ENCODE measurements at places on chromosomes 16 and 17.
A peak's percentile ranks its signal among the peaks of the same experiment; 100 is the strongest.

DNA sequence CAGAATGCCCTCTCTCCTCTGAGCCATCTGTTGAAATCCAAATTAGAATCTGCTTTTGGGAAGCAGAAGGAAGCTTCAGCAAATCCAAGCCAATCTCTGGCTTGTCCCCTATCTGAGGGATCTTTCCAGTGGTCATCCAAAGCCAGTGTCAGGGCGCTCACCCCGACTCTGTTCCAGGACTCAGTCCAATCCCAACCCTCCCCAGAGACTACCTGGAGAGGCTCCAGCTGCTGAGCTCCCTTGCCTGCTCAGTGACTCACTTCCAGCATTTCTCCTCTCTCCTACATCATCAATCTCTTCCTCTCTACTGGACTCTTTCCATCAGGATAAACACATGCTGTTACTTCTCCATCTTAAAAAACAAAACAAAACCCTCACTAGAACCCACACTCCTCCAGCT, 2.4 kb downstream of the MATCAP1 start:
- DNase-seq = peak; percentile 69

GRCh38 chr16:48384520-48385252, 527 bp downstream of the SIAH1 start:
- peak; percentile 61 for DNase-seq

GRCh38 chr16:60748366-60748765, 1287.9 kb downstream of the CDH8 start:
- DNase-seq = no peak

DNA sequence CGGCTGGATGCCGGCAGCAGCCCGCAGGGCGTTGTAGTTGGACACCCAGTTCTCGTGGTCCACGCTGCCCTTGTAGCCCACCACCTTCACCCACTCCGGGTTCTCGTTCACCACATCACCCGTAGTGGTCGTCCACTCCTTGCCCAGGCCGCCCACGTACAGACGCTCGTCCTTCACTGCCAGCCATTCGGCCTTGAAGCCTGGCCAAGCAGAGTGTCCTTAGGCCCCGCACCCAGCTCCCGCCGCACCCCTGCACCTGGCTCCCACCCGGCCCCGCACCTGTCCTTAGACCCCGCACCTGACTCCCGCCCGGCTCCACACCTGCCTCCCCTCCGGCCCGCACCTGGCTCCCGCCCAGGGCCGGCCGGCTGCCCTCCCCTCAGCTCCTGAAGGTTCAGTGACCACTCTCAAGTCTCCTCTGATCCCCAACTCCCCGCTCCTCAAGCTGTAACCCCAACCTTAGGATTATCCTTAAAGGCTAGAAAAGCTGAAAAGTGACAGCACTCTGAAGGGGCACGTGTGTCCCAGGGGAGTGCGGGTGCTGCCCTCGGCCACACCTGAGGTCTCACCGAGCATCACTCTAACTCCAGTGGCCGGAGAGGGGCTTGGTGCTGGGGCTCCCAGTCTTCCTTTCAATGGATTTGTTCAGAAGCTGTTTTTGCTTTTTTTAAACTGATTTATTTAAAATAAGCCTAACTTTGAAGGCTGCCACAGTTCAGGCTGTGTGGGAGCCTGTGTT, 14.4 kb downstream of the CANT1 start:
- DNase-seq = no peak

GRCh38 chr16:78642621-78643285, 543.3 kb downstream of the WWOX start:
- DNase-seq = no peak

DNA sequence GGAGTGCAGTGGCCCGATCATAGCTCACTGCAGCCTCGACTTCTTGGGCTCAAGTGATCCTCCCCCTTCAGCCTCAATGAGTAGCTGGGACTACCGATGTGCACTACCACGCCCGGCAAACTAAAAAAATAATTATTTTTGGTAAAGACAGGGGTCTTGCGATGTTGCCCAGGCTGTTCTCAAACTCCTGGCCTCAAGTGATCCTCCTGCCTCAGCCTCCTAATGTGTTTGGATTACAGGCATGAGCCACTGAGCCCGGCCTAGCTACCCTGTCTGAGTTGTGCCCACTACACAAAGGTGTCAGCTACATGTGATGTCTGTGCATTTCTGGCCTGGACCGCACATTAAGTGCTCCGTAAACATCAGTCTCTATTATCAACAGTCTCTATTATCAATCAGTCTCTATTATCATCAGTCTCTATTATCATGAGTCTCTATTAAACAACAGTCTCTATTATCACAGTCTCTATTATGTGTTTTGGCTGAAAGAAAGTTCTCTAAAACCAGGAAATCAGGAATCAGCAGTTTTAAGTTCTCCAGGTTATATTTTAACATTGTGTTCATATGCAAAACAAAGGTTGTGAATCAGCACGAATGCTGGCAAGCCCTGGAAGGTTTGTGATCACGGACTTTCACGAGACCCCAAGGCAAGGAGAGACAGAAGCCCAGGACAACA, 721 bp upstream of the WWOX start:
- DNase-seq = no peak

DNA sequence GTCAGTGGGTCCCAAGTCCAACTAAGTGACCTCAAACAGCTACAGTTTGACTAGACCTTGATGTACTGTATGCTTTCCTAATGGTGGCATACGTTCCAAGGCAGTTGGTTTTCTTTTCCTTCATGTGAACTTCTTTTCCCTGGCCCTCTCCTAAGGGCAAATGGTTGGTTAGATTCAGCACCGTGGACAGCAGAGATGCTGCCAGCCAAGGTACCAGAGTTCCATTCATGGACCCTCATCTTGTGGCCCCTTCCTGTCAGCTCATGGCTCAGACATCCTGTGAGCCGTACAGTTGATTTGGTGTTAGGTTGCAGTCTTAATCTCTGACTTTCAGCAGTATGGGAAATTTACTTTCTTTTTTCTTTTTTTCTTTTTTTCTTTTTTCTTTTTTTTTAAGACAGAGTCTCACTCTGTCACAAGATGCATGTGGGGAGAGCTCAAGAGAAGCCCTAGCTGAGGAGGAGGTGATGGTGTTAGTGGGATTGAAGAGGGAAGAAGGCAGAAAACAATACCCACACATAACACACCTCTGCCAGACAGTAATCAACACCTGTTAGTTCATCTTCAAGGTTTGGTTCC, 122.4 kb downstream of the USP31 start:
- DNase-seq = peak; percentile 25

DNA sequence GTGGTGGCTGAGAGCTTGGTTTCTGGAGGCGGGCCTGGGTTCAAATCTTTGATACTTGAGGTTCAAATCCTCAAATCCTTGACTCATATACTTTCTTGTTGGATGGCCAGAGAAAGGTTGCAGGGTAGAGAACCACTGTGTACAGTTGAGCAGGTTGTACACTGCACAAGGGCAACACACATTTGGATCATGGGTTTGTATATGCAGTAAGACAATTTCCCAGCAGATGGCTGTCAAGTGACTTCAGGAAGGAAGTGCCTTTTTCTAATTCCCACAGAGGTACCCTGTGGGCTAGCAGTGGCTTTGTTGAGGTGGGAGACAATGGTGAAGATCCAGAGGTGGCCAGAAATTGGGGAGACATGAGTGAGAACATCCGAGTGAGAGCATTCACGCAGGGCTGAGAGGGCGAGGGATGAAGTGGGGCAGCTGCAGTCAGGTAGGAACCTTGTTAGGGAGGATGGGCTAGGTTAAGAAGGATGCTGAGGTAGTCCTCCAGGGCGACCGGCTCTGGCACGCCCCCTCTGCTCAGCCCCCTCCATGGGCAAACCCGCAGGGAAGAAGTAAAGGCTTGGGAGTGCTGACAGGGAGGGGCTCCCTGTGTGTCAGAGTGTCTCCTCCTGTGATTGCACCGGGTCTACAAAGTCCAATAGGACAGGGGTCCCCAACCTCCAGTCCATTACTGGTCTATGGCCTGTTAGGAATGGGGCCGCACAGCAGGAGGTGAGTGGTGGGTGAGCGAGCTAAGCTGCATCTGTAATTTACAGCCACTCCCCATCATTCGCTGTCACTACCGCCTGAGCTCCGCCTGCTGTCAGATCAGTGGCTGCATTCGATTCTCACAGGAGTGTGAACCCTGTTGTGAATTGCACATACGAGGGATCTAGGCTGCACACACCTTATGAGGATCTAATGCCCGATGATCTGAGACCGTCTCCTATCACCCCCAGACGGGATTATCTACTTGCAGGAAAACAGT, 2.7 kb downstream of the C16orf89 start:
- no peak for DNase-seq

DNA sequence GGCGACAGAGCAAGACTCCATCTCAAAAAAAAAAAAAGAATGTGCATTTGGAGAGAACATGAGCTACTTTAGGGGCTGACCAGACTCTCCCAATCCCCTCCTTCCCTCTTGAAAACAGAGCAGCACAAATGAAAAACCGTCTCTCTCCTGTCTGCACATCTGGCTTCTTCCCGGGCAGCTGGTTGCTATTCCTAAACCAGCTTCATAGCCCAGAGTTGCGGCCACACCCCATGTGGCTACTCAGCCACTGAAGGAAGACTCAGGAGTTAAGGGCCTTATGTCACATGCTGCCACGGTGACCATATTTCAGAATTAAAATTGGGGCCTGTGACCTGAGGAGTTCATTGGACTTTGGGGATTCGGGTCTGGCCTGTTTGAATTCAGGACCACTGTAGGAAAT, 48.3 kb downstream of the KATNIP start:
- no peak for DNase-seq

GRCh38 chr17:32759476-32759875, 117.4 kb downstream of the MYO1D start:
- DNase-seq = no peak

GRCh38 chr16:51409001-51409675, 258.1 kb upstream of the SALL1 start:
- DNase-seq = no peak

- DNase-seq = peak; percentile 70
These were observed 13.1 kb upstream of the BCAR1 start for GRCh38 chr16:75264457-75264998.

DNA sequence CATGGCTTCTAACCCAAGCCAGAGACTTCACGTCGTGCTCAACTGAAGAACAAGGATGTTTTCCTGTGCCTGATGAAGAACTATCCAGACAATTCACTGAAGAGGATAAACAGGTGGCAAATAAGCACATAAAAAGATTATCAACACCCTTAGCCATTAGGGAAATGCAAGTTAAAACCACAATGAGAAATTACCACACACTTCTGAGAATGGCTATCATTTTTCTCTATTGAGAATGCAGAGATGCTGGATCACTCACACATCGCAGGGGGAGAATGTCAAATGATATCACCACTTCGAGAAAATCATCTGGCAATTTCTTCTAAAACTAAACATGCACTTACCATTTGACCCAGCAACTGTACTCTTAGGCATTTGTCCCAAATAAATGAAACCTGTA, 162.8 kb downstream of the IRX3 start:
- no peak for DNase-seq

GRCh38 chr17:10156599-10156947, 41.8 kb downstream of the GAS7 start:
- DNase-seq = no peak

- DNase-seq = peak; percentile 40
These were observed 46.5 kb downstream of the CNOT1 start for GRCh38 chr16:58582971-58583765.

All from endothelial cell of umbilical vein (primary cell).